ENCODE measurements at places on chromosomes 5 and 9.

DNA sequence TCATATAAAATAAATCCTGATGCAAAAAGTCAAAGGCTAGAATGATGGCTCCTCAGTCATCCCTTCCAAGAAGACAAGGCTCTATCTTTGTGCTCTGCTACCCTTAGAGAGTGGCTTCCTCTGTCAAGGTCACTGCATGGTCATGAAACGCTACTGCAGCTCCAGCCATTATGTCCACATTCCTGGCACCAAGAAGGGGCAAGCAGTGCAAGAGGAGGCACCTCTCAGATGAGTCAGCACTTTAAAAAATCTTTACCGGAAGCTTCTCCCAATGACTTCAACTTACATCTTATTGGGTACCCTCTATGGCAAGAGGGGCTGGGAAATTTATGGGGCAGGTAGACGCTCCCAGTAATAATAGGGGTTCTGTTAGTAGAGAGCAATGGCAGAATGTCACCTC lies 129.5 kb upstream of the CPEB4 start:
- no peak for DNase-seq

- DNase-seq: no peak
These were observed 355.0 kb upstream of the SLC30A5 start for GRCh38 chr5:68738841-68739240.

- DNase-seq: no peak
These were observed 280.8 kb downstream of the SLIT3 start for GRCh38 chr5:169020102-169020501.

GRCh38 chr5:135952683-135953082 lies 2.1 kb downstream of the LECT2 start:
- no peak for DNase-seq

GRCh38 chr9:119268985-119269384 lies 100.2 kb downstream of the BRINP1 start:
- DNase-seq: no peak

Data from D721Med (cell line).